ENCODE measurements at places on chromosomes 13 and 19.

- DNase-seq = peak; percentile 56
These were observed 7.4 kb upstream of the CYP4F3 start for GRCh38 chr19:15633082-15633835.

GRCh38 chr19:55643887-55644176 is 383 bp downstream of the ZNF581 start:
- no peak for DNase-seq

GRCh38 chr13:102993348-102993747 is 72.9 kb downstream of the SLC10A2 start:
- DNase-seq = no peak

DNA sequence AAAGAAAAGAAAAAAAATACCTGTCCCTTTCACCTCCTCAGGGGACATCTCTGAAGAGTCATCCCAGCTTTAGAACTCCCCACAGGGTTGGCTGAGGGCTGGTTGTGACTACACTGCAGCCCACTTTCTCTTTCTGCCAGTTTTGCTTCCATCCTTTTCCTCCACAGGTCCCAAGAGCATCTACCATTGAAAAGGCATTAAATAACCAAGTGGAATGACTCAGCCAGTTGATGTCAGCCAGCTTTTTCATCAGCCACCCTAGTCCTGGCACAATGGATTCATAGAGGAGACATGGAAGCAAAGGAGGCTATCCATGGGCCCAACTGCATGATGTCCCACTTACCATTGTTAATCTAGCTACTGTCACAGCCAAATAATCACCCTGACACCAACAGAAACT is 9.2 kb upstream of the RCBTB1 start:
- DNase-seq = no peak

DNA sequence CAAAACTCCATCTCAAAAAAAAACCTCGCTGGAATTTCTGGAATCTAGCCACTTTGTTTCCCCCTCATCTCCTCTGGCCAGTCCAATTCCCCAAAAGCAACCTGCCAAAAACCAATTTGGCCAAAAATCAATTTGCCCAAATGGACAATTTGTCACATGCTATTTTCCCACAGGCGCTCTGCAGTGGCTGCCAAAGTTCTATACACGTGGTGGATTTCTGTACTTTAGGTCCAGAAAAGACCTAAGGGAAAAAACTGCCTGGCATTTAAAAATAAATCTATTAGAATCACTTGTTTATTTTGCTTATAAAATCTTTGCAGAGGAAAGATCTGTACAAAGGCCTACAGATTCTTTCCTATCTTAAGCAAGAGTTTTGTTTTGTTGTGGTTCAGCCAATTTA is 79.4 kb downstream of the MAP4K1 start:
- DNase-seq = no peak

- peak; percentile 59 for DNase-seq
These were observed 38.6 kb downstream of the LIG4 start for GRCh38 chr13:108176685-108177274.

- peak; percentile 20 for DNase-seq
These were observed 7.1 kb upstream of the CLPP start for GRCh38 chr19:6354098-6354674.

GRCh38 chr19:52227196-52227940 is 37.5 kb downstream of the PPP2R1A start:
- DNase-seq = no peak

- DNase-seq = no peak
These were observed 260.6 kb upstream of the NBEA start for GRCh38 chr13:34681405-34681955.

- DNase-seq = no peak
These were observed 304.9 kb upstream of the NBEA start for GRCh38 chr13:34637138-34637537.

GRCh38 chr19:5434970-5435641 is 20.1 kb upstream of the ZNRF4 start:
- peak; percentile 21 for DNase-seq

- no peak for DNase-seq
These were observed 1.6 kb downstream of the CALR start for GRCh38 chr19:12939975-12940423.

DNA sequence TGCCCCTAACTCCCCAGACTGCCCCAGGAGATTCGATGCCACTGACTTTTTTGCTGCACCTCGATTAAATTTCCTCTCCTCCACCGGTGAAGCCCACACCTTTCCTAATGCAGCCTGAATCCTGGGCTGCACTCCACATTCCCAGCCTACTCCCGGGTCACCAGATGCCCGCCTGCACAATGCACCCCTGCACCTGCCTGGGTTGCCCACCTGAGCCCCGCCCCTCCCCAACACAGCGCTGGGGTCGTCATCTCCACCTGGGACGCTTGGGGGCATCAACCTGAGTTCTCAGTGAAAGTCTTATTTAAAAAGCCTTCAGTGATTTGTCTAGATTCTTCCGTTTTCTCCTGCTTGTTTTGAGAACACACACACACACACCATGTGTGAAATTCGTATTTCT is 24.5 kb upstream of the DPP9 start:
- DNase-seq = no peak

DNA sequence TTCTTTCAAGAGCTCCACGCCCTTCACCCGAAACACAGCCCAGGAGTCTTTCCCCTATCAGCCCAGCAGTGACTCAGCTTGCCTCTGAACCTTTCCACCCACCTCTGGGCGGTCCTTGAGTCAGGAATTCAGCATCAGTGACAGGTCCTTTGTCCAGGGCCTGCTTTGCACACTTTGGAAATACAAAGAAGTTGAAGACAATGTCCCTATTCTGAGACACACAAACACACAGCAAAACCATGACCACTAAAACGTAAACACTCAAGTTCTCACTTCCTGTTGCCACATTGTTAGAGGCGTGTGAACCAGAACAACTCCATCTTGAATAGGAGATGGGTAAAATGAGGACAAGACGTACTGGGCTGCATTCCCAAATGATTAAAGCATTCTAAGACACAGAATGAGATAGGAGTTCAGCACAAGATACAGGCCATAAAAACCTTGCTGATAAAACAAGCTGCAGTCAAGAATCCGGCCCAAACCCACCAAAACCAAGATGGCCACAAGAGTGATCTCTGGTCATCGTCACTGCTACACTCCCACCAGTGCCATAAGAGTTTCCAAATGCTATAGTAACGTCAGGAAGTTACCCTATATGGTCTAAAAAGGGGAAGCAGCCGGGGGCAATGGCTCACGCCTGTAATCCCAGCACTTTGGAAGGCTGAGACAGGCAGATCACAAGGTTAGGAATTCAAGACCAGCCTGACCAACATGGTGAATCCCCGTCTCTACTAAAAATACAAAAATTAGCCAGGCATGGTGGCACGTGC is 49.2 kb upstream of the ATP12A start:
- DNase-seq = peak; percentile 44

- peak; percentile 98 for DNase-seq
These were observed at the start of gene MAP2K2 for GRCh38 chr19:4123615-4124568. TSS of gene MAP2K2 (minus strand) at chr19:4124122. CDS start at chr19:4123875, 247 bp downstream.

GRCh38 chr13:80783926-80784565 is 443.1 kb upstream of the SPRY2 start:
- no peak for DNase-seq

DNA sequence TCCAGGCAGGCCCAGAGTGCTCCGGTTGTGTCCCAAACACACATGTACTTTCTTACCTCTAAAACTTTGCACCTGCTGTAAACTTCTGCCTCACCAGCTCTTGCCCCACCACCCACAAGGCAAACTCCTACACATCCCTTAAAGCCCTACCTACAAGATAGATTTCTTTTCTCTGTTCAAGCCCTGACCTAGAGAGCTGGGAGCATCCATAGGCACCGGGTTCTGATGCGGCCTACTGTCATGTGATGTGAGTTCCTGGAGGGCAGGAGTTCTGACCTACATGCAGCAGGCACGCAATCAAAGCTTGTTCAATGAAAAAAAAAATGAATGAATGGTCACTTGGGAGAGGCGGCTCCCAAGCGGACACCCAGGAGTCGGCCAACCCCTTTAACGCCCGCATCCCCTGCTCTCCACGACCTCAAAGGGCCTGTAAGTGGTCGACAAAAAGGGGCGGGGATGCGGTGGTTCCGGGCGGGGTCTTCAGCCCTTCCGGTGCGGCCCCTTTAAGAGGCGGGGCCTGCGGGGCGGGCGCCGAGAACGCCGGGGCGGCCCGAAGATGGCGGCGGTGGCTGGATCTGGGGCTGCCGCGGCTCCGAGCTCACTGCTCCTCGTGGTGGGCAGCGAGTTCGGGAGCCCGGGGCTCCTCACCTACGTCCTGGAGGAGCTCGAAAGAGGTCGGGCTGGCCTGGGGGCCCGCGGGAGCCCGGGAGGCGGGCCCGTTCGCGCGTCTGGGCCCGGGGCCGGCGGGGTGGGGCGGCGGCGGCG is at the start of gene MAP1S:
TSS of gene MAP1S (plus strand) at position 534 of the 765 bp plus-strand sequence. CDS start at position 557, 23 bp downstream.
- DNase-seq = peak; percentile 64

DNA sequence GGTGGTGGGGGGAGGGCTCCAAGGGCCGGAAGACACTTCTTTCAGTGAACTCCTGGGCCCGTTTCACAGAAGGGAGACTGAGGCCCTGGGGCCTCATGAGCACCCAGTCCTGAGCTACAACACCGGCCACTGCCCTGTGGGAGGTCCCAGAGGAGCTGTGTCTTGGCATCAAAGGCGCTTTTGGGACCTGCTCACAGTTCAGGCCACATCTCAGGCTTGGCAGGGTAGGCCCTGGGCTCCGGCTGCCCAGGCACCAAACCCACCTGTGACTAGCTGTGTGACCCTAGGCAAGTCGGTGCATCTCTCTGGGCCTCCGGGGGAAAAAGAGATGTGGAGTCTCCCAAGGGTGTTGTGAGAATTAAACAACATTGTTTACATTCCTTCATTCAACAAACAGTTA is 29.5 kb downstream of the NFILZ start:
- DNase-seq = no peak

- DNase-seq = no peak
These were observed 4.7 kb upstream of the GNA15 start for GRCh38 chr19:3131168-3131567.

GRCh38 chr13:24341439-24341838 is 32.1 kb downstream of the C1QTNF9 start:
- no peak for DNase-seq

DNA sequence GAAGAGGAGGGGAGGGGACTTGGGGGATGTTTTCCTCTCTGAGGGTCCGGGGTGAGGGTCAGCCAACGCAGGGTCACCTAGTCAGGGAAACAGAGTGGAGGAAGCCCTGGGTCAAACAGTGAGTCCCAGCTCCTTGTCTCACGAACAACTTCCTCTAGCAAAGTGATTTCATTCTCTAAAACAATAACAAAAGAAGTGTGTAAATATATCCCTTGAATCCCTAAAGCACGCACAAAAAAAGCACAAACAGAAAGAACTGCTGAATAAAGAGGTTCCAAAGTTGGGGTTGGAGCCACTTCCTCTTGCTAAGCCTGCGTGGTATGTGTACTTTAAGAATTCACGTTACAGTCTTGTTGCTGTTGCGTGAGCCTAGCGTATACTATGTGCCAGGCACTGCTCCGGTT is 1.5 kb upstream of the C5AR2 start:
- peak; percentile 81 for DNase-seq
